Cardiac muscle cell (in vitro differentiated cells and primary cell): ENCODE measurements at places on chromosomes 3 and 15. TPM values are rescaled to one million over a fixed set of nuclear protein-coding genes. Genes with fewer than 3 reads are reported as not detected.

The NRG4 gene
- 0.21 and 1.2 TPM in 2 replicates for total RNA-seq

The SHC4 gene
- total RNA-seq: 1.5 and 3.1 TPM in 2 replicates

The DZIP1L gene
- 28.2 and 81.3 TPM in 2 replicates for total RNA-seq

The SOX2 gene
- 0.18 TPM in 1 of 2 replicates, not detected in the other for total RNA-seq

The SECISBP2L gene
- total RNA-seq: 19.9 and 24.6 TPM in 2 replicates

The XPC gene
- 29.0 and 37.7 TPM in 2 replicates for total RNA-seq

The PRR23B gene
- total RNA-seq: not detected in 2 replicates

The ATP11B gene
- total RNA-seq: 44.9 and 79.0 TPM in 2 replicates

- DNase-seq: peak; percentile 72
Measured at GRCh38 chr3:151168269-151169094, 34.5 kb downstream of the GPR171 start.

GRCh38 chr3:196344663-196345062, 6.5 kb upstream of the TM4SF19 start:
- no peak for DNase-seq

- no peak for DNase-seq
Measured at GRCh38 chr3:74000725-74001124, 376.0 kb upstream of the PDZRN3 start.

DNA sequence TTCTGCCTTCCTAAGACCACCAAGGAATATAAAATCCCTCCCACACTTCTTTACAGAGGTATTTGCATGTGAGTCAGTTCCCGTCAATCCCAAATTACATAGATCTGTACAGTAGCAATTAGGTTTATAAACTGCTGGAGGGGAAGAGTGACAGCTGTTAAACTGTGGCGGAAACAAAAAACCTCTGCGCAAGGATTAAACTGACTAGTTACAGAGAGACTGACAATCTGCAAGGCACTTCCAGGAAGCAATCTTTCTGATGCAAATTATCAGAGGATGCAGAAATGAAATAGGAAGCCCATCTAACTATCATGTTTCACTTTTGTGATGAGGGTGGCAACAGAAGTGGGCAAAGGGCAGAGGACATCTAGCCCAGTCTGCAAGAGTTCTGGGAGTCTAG, 150.4 kb downstream of the RTP4 start:
- no peak for DNase-seq

DNA sequence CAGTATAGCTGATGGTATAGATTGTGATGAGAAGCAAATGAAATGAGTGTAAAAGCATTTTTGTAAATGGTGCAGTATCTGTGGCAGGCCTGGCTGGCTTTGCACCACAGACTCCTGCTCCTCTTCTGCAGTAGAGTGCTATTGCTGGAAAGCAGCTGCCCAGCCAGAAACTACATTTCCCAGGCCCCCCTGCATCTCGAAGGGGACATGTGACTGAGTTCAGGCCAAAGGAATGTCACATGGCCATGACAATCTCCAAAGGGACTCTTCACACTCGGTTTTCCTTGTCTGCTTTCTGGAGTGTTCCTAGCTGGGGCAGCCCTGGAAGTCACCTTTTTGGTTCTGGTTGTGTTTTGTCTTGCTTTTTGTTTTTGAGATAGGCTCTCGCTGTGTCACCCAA, 277.1 kb downstream of the SUCLG2 start:
- no peak for DNase-seq

- no peak for DNase-seq
Measured at GRCh38 chr15:89731275-89731674, 19.8 kb downstream of the MESP1 start.

DNA sequence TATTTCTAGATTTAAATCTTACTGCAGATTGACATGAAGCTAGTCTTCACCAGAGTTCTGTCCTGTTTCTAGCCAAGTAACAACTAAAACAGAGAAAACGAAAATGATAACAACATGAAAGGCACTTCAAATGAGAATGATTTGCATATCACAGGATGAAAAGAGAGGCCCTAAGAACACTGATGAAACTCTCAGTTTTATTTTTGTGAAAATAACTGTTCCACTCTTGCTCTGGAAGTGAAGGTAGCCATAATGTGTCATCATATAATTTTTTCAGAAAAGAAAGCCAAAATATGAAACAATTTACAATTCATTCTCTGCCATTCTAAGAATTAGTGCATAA, 274.4 kb downstream of the ADAMTSL3 start:
- no peak for DNase-seq

DNA sequence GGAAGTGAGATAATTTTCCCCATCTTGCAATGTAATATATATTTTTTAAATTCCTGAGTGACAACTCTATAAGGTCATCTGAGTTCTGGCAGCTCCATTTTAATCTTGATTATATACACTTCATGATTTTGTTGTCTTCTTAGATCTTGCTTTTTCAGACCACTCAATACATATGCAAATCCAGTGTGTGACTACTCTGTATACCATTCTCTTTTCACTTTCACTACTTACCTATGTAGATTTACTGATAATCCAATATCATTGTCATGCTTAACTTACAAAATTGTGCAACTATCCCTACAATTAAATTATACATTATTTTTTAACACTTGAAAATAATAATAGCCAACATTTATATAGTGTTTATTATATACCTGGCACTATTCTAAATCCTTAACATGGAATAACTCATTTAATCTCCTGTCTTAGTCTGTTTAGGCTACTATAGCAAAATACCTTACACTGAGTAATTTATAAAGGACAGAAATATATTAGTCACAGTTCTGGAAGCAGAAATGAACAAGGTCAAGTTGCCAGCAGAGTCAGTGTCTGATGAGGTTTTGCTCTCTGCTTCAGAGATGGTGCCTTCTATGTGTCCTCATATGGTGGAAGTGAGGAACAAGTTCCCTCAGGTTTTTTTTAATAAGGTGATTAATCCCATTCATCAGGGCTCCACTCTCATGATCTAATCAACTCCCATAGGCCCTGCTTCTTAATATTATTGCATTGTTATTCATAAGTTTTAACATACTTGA, 338.5 kb downstream of the TUSC7 start:
- no peak for DNase-seq

GRCh38 chr3:50675179-50676030, 678 bp downstream of the DOCK3 start:
- DNase-seq: peak; percentile 60
